Cardiac muscle cell (in vitro differentiated cells and primary cell): ENCODE measurements at places on chromosomes 12 and 14. TPM values are rescaled to one million over a fixed set of nuclear protein-coding genes. Genes with fewer than 3 reads are reported as not detected.
A peak's percentile ranks its signal among the peaks of the same experiment; 100 is the strongest.

TEAD4 gene
- polyA plus RNA-seq: 21.3 and 23.9 TPM in 2 replicates

OTX2 gene
- polyA plus RNA-seq: 0.64 and 0.90 TPM in 2 replicates

DNA sequence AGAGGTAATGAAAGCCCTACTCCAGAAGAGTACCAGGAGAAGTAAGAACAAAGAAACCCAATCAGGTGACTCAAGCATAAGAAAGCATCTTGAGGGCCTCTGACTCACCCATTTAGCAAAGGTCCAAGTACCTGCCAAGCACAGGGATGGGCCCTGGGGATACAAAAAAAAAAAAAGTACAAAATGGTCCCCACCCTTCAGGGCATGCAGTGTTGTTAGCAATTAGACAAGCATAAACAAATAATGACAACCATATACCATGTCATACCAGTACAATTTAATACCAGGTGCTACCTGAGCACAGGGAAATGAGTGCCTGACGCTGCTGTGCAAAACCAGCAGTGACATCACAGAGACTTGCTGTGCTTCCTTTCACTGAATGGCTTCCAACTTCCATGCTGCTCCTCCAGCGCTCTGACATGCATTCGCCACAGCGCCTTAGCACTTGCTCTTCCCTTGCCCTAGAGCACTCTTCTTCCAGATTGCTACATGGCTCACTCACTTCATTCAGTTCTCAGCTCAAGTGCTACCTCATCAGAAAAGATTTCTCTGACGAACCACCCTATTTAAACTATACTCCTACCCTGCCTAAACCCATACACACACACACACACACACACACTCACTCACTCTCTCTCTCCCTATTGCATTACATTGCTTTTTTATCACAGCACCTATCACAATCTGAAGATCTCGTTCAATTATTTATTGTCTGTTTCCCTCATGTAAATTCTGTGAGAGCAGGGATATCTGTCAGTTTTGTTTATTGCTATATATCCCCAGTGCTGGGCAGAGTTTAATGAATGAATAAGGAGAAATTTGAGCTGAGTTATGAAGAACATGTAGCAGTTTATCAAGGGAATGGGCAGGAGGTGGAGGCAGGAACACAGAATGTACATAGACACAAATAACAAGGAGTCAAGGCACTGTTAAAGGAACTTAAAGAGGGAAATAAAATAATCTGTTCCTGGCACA lies 12.9 kb upstream of the EPS8 start:
- DNase-seq: no peak

- DNase-seq: no peak
Measured at GRCh38 chr12:69102856-69103255, 136.5 kb upstream of the CPSF6 start.

- DNase-seq: no peak
Measured at GRCh38 chr14:103217538-103217937, 94.3 kb downstream of the TNFAIP2 start.

GRCh38 chr12:6608592-6609281 lies 1.6 kb upstream of the CHD4 start:
- DNase-seq: peak; percentile 38

- peak; percentile 86 for DNase-seq
Measured at GRCh38 chr14:72715215-72715849, 178.6 kb downstream of the DPF3 start.
